ENCODE measurements at places on chromosomes 11 and 22.

DNA sequence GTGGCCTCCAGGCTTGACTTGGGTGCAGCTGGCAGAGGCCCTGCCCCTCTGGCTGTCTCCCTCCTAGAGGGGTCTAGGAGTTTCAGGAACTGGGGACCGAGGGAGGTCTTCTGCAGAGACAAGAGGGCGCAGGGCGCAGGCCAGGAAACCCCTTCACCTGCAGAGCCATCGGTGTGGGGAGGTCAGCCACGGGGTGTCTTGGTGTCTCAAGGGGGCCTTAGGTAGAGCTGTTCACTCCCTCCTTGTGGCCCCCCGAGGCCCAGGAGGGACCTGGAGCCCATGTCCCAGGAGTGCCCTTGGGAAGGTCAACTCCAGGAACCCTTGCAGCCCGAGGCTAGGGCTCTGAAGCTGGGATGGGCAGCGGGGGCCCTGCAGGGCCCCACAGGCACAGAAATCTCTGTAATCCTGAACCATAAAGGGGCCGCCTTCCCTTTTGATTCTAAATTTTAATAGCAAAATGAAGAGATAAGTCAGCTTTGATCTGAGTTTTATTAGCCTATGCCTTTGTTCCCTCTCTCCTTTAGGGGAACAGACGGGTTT, 31.4 kb upstream of the TH start:
- DNase-seq: no peak

GRCh38 chr11:28836285-28837081, 728.3 kb downstream of the METTL15 start:
- peak; percentile 99 for DNase-seq

DNA sequence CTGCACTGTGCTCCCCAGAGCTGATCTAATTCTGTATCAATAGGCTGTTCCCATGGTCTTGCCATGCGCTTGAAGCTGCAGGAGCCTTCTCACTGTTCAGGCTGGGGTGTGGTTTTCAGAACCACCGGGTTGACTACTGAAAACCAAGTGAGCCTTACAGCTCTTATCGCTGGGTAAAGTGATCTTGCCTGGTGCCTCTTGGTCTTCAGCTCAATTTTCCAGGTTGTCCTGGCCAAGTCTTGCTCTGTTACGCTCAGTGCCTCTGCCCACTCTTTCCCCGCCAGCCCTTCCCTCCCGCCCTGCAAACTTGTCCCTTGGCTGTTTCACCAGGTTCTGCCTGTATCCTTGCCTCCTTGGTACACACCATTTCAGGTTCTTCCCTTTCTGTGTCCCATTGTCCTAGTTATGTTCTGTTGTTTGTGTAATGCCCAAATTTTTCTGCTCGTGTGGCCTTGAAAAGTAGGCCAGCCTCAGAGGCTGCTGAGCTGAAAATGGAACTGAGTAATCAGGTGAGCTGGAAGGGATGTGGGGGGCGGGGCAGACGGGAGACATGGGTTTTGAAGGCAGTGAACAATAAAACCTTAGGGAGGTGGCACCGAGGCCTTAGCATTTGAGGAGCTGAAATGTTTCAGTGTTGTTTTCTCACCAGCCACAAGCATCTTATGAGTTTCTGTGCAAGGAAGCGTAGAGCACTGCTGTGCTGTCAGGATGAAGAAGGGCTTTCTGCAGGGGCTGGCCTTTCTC, 11.2 kb downstream of the PEX26 start:
- DNase-seq: no peak

DNA sequence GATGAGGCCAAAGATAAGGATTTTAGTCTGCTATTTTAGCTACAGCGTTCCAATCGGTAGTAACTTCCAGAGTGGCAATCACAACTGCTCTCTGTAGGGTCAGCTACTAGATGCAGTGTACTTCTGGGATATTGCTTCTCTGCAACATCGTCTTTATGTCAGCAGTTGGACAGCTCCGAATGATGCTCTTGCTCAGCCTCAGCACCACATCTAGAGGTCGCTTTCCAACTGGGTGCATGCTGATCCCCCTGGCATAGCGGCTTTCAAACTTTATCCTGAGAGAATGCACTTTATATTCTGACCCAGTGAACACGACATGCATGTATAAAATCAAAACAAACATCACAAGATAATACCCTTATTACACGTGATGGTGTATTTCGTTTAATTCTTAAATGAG, 219.6 kb downstream of the C11orf87 start:
- DNase-seq: peak; percentile 32

DNA sequence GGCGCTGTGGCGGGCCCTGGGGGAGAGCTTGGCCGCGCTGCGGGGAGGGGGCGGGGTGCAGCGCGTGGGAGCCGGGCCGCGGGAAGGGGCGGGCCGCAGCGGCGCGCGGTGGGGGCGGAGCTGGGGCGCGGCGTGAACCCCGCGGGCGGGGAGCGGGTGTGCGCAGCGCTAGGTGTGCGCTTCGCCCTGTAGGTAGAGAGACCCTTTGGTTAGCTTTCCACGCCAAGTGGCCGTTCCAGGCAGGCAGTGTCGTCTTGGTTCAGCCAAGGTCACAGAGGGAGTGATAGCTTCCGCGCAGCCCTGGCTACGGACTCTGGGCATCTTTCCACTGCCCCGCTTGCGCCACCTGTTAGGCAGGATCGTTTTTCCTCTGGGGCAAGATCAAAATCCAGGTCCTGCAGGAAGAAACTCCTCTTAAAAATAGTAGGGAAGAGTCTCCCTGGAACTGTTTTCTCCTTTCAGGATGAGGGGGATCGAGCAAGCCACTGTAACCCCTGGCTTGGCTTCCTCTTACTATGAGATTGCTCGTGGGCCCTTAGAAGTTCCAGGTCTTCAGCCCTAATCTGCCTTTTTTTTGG, 434 bp downstream of the BANF1 start:
- DNase-seq: peak; percentile 49

DNA sequence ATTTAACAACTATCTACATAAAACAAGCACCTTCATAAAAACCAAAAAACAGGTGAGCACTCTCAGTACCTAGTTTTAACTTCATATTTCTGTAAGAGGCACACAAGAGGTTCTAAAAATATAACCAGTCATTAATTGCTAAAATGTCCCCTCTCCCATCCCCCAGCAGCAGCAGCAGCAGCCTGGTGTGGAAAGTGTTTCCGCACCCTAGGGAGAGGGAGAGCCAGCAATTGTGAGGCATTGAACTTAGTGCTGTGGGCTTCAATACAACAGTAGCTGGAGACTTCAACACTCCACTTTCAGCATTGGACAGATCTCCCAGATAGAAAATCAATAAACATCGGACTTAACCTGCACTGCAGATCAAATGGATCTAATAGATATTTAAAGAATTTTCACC, 1158.5 kb downstream of the JRKL start:
- DNase-seq: no peak

DNA sequence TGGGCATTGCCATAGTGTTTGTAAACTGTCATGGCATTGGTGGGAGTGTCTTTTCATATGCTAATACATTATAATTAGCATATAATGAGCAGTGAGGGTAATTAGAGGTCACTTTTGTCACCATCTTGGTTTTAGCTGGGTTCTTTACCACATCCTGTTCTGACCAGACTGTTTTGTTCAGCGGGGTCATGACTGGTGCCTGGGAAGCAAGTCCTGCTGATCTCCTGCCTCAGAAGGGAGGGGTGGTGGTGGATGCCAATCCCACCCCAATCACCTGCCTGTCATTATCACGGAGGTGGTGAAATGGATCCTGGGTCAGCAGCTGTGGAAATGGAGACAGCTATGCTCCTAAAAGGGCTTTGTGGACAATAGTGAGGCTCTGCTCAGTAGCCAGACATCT, 31.2 kb downstream of the IL18 start:
- peak; percentile 18 for DNase-seq

- no peak for DNase-seq
Measured at GRCh38 chr11:46684367-46684766, 16.1 kb downstream of the ARHGAP1 start.

DNA sequence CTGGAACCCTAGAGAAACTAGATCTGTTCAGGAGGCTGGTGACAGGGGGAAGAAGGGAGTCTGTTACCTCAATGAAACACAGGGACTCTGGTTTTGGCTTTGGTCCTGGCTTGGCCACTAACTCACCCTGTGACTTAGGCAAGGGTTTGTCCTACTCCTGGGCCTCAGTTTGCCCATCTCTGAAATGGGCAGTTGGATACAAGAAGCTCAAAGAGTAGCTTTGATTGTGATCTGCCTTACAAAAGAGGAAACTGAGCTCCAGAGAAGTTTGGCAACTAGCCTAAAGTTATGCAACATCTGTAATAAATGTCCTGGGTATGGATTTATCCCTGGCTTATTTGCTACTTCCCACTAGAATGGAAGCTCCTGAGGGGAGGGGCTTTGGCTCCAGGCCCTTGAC, 24.0 kb upstream of the LMO1 start:
- no peak for DNase-seq

DNA sequence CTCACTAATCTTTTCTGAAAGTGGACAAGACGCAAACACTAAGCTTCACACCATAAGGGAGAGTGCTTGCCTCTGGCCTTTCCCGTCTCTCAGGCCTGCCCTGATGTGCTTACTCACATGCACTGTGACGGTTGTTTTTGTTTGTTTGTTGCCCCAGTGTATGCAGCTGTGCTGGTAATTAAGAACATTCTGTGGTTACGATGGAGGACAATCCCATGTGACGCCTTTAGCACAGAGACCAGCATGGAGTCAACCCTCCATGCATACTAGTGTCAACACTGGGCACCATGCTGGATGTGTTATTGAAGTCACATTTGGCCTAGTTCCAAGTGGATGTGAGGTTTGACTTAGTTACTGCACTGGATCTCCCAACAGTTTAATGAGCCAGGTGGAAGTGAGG, 27.8 kb upstream of the CDON start:
- DNase-seq: no peak

GRCh38 chr11:14422052-14422813, 63.2 kb upstream of the RRAS2 start:
- peak; percentile 100 for DNase-seq

DNA sequence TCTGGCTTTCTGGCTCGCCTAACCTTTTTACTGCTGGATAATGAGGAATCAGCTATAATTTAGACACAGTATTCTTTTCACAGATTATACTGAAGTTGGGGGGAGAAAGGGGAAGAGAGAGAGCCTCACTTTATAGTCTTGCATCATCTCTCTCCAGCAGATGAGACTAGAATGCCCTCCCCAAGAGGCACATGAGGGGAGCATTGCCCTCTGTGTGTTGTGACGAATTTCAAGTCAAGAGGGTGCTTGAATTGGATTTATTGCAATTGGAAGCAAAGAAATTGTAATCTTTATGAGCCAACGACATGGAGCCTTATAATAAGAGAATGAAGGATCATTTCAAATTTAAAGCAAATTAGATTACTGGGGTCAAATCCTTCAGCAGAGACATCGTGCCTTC, 17.6 kb upstream of the CADM1 start:
- no peak for DNase-seq

DNA sequence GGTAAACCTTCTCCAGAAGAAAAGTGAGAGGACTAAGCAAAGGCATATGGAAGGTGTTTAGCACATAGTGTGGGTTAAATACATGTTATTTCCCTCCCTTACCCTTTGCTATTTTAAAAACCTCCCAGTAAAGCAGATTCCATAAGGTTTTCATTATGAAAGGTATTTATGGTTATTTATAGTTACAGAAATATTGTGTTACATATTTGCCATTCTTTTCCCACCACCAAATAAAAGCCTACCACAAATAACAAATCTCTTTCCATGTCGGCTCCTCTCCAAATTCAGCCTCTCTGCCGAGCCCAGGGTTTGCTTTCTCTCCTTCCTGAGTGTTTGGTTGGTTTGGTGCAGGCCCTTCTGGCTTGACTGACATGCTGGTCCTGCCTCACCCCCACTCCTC, 64.4 kb downstream of the INSC start:
- peak; percentile 89 for DNase-seq

- DNase-seq: peak; percentile 51
Measured at GRCh38 chr11:111982019-111982464, 43.2 kb upstream of the DLAT start.

GRCh38 chr11:27977031-27977430, 130.9 kb downstream of the KIF18A start:
- DNase-seq: peak; percentile 11

DNA sequence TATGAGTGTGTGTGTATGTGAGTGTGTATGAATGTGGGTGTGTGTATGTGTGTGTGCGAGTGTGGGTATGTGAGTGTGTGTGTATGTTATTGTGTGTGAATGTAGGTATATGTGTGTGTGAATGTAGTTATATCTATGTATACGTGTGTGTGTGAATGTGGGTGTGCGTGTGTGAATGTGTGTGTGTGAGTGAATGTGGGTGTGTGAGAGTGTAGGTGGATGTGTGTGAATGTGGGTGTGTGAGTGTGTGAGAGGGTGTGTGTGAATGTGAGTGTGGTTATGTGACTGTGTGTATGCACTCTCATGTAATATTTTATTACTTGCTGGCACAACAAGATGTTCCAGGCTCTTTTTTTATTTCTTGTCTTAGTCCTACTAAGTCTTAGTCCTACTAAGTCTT, 513.4 kb upstream of the B3GAT1 start:
- no peak for DNase-seq

DNA sequence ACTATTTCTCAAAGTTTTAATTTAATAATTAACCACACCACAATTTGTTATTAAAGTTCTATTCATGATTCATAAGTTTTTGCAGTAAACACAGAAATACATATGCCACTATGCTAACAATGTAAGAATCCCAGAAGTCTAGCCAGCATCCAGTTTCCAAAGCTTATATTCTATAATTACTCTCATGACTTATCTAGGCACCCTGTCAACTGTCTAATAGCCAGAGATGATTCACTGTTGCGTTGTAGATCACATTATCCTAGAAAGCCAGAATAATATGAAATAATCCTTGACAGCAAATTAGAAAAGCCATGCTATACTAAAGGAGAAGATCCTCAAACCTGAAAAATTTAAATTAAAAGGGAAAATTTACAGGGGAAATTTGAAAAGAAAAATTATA, 141.0 kb downstream of the SOX6 start:
- peak; percentile 12 for DNase-seq

DNA sequence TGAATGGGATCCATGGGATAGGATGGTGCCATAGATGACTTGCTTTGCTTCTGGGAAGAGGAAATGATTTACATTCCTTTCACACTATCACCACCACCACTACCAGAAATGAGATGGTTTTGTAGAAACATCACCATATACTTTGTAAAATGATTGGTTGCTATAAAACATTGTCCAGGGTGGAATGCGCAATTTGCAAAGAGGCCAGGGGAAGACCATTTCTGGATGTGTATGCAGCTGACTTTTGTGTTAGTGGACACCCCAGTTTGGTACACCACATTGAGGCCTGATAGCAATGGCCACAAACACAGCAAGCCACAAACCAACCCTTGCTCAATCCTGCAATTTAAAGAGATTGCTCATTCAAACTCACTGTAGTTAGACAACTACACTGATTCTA, 56.7 kb upstream of the RCN1 start:
- peak; percentile 100 for DNase-seq

Measured in EH (cell line).